ENCODE measurements at places on chromosomes 4 and X.

DNA sequence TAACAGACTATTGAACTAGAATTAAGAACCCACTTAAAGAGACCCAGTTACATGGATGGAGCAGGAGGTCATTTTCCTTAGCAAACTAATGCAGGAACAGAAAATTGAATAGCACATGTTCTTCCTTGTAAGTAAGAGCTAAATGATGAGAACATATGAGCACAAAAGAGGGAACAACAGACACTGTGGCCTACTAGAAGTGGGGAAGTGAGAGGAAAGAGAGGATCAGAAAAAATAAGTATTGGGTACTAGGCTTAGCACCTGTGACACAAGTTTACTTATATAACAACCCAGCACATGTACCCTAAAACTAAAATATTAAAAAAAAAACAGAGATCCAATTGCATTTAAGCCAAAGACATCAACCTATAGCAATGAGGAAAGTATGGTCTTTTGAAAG is 26.2 kb downstream of the ARAP2 start:
- no peak for DNase-seq

DNA sequence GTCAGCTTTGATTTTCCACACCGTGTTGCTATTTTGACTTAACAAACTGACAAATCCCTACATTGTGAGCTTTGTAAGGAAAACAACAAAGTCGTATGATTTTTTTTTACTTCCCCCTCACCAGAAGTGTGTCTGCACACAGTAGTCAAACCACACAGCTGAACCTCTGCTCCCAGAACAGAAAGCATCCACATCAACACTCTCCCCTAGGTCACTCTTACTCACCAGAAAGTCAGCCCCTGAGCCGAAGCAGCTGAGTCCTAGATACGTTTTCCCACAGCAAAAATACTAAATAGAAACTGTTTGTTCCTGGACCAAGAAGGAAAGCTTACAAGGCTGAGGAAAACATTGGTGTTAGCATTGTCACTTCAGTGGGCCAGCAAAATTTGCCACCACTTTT is 305.7 kb downstream of the DHX15 start:
- DNase-seq: no peak

GRCh38 chrX:16250296-16250695 is 83.0 kb downstream of the MAGEB17 start:
- DNase-seq: no peak

GRCh38 chr4:2570551-2571222 is 34.2 kb downstream of the FAM193A start:
- DNase-seq: no peak

- no peak for DNase-seq
Observed at GRCh38 chrX:133923113-133923512, 62.3 kb downstream of the GPC3 start.

DNA sequence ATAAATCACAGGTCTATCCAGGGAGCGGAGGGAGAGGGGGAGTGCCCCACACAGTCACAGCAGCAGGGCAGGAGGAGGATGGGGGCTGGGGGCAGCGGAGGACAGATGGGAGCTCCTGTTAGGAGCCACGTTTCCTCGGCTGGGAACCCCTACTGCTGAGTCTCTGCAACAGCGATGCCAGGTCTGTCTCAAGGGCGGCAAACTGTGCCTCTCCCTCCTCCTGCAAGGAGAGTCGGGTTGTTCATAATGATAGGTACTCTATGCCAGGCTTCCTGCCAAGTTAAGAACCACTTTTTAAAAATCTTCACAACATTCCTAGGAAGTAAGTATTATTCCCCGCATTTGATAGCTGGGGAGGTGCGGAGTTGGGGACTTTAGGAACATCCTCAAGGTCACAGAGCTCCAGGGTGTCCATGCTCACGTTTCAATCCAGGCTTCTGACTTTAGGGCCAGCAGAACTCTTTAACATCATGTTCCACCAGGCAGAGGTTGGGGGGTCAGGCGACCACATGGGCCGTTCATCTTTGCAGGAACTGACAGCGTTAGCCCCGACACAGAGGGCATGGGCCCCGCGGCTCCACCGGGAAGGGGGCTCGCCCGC is 98.3 kb upstream of the MAML3 start:
- no peak for DNase-seq

DNA sequence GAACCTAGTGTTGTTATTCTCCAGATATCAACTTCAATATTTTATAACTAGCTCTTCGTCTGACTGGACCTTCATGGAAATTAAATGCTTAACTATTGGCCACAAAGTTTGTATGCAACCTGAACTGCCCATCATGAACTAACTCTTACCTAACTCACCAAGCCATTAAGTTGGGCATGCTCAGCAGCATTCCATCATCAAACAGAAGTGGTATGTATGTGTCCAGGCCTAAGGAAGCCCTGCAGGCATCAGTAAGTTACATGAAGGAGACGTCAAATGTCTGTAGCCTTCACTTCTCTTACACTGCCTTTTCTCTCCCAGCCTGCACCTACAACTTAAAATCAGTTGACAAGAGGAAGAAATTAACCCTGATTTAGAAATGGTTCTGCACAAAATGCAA is 1639.2 kb upstream of the PABPC4L start:
- no peak for DNase-seq

DNA sequence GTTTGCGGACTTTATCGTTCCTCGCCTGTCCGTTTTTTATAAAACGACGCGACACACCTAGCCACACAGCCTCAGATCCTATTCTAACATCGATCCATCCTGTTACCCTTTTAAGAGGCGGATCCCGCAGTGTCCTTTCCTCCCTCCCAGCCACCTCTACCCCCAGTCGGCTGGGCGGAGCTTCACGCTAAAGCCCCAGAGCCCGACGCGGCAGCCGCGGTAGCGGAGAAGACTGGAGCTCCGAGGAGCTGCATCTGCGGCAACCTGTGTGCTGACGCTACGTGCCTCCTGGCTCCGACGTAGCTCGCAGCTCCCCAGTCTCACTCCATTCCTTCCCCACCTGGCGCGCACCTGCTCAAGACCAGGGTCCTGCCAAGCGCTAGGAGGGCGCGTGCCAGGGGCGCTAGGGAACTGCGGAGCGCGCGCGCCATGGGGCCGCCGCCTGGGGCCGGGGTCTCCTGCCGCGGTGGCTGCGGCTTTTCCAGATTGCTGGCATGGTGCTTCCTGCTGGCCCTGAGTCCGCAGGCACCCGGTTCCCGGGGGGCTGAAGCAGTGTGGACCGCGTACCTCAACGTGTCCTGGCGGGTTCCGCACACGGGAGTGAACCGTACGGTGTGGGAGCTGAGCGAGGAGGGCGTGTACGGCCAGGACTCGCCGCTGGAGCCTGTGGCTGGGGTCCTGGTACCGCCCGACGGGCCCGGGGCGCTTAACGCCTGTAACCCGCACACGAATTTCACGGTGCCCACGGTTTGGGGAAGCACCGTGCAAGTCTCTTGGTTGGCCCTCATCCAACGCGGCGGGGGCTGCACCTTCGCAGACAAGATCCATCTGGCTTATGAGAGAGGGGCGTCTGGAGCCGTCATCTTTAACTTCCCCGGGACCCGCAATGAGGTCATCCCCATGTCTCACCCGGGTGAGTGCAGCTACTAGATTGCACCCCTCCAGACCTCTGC is at the start of gene RNF128:
Gene RNF128 (plus strand): TSS at position 217 of the 953 bp plus-strand sequence. CDS start 213 bp downstream, at position 430.
- peak; percentile 45 for DNase-seq

DNA sequence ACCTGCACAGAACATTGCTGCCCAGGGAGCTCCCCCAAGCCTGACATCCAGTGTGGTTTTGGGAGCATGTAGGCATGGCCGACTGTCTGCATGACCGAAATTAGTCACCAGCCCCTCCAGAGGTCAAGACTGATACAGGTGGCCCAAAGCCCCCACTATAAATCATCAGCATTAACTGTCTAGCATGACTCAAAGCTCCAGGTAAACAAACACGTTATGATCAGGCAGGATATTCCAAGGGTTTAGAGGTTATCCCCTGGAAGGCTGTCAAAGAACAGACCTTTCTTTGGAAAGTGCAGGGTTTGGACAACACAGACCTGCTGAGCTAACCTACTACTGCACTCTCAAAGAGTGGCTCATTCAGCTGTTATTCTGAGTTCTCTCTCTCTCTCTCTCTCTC is 2.1 kb upstream of the FAM9A start:
- no peak for DNase-seq
